ENCODE measurements at places on chromosomes 3 and 15. TPM values are rescaled to one million over a fixed set of nuclear protein-coding genes. Genes with fewer than 3 reads are reported as not detected.

GRCh38 chr3:69879051-69879450 is 120.5 kb upstream of the SAMMSON start:
- no peak for DNase-seq

GRCh38 chr15:59818336-59818735 is 129.2 kb upstream of the BNIP2 start:
- no peak for DNase-seq

SLC22A14 gene
- total RNA-seq, result 0.17 TPM

GRCh38 chr15:60672400-60672799 is 193.5 kb upstream of the ICE2 start:
- DNase-seq, result no peak

DAPK2 gene
- 6.5 TPM for total RNA-seq

LINGO1 gene
- not detected for total RNA-seq

GP9 gene
- total RNA-seq, result not detected

DNA sequence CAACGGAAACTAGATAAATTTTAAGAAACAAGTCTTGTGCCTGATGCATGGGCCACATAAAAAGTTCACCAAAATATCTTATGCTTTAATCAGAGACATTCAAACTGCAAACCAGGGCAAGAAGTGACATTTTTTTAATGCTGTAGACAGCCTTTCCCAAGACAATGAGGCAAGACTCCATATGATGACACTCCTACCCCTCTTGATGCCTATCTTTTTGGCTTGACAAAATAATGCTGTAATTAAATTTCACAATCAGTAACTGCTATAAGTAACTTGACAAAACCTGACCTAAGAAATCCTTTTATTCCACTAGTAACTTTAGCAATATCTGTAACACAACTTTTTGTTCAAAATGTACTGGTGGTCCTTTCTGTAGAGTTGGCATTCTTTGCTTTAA is 48.7 kb downstream of the ECT2 start:
- no peak for DNase-seq

ANKDD1A gene
- 5.8 TPM for total RNA-seq

- DNase-seq, result no peak
Measured at GRCh38 chr3:13839726-13840340, 40.0 kb downstream of the WNT7A start.

DNA sequence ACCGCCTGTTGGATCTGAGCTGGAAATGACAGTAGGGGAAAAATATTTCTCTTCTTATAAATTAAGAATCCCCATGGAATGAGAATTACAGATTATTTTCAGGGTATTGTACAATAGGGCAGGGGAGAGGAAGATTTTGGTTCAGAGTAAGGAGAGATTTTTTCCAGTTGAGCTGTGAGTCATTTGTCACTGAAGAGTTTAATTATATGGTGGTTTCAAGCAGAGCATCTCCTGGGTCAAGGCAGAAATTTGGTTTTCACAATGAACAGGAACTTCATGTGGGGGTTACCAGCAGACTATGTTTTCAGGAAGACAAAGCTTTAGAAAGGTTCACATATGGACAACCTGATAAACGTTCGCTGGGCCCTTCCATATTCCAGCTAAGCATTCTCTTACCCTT is 182.8 kb upstream of the NR2E3 start:
- no peak for DNase-seq

DNA sequence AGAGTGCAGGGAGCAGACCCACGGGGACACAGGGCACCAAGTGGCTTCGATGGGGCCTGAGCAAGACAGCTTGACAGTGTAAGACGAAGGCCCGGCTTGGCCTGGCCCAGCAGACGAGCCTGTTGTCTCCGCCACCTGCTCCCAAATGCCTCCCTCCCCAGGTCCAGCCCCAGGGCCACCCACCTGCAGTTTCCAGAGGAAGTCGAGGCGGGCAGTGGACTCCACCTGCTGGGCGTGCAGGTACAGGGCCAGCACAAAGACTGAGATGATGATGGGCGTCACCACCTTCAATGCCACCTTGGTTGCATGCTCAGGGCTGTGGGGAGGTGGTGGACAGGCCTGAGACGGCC is 94.1 kb downstream of the SEC22A start:
- no peak for DNase-seq

GRCh38 chr3:3110299-3110630 is at the start of gene IL5RA:
Gene IL5RA, minus strand, starts transcription at chr3:3110374. Its CDS starts 5,390 bp downstream, at chr3:3104984.
- DNase-seq, result no peak

DNA sequence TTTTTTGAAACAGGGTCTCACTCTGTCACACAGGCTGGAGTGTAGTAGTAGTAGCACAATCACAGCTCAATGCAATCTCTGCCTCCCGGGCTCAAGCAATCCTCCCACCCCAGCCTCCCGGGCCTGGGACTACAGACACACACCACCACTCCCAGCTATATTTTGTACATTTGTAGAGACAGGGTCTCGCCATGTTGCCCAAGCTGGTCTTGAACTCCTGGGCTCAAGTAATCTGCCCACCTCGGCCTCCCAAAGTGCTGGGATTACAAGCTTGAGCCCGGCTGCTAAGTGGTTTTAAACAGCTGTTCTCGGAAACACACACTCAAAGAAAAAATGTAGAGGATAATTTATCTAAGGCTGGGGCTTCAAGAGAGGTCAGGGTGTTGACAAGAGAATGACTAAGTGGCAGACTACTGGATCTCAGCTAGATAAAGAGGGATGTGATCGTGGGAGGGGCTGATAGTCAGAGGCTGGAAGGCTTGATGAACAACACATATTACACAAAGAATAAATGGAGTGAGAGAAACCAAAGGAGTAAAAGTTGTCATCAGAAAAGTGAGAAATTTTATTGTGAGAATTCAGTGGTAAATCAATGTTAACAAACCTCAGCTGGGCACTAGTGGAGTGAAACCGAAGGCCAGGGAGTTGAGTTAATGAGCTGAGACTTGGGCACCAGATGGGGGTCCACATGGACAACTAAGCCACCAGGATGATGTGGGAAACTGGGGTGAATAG is 6.7 kb downstream of the CCR5AS start:
- DNase-seq, result no peak

DNA sequence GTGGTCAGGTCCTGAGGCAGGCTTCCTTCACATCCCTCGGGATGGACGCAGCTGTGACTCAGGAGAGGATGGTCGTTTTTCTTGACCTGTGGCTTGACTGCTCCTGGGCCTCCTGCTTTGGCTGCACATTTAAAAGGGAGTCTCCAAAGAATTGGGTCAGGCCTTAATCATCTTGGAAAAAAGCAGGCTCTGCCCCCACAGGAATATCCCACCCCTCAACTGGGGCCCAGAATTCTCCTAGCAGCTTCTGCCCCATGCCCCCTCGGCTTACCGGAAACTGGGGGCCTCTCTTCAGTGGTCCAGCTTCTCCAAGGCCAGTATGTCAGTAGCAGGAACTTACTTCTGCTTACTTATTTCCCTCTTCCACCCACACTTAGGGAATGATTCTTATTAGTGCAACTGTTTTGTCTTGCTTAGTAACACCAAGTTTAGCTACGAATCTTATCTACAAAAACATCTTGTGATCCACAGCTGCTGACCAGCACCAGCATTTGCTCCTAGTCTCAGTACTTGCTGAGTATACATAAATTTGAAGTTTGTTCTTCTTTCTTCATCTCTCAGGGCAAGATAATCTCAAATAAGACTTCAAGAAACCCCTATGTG is 35.7 kb downstream of the ATG7 start:
- no peak for DNase-seq

DNA sequence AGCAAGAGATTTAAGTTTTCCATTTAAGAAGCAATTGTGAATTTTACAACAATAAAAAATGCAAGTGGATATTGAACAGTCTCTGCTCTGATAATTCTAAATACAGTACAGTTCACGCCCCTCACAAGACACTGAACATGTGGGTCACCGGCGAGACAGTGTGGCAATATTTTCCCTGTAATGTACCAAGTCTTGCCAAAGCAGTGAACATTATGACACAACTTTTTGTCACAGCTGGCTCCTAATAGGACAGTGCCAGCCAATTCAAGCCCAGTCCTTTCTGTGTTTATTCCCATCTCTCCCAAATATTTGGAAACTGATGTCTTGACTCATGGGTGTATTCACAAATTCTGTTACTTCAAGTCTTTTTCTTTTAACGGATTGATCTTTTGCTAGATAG is 62.3 kb downstream of the PPARG start:
- peak; percentile 8 for DNase-seq

DNA sequence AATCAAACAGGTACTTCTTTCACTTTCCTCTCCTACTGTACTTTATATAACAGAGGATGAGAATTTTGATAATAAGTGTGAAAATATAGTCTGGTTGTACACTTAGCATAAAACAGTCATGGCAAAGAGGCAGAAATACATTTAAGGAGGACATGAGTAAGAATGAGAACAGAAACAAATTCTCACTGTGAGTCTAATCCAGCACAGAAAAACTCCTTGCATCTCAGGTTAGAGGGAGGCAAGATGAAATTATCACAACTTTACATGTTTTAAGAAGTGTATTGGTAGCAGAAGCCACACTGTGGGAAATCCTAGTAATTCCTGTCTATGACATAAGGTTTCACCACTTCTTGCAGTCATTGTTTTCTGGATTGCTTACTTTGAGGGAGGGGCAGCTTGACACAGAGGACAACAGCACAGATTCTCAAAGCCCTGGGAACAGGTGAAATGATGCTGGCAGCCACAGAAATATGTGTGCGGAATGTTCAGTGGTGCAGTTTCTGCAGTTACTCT is 733.6 kb upstream of the GBE1 start:
- DNase-seq, result no peak

GRCh38 chr3:196050597-196050996 is 31.3 kb downstream of the TFRC start:
- no peak for DNase-seq

A4GNT gene
- total RNA-seq, result not detected

- DNase-seq, result no peak
Measured at GRCh38 chr3:74080056-74080461, 455.3 kb upstream of the PDZRN3 start.

PLOD2 gene
- total RNA-seq, result 201 TPM

PLA2G4D gene
- total RNA-seq, result not detected

DNA sequence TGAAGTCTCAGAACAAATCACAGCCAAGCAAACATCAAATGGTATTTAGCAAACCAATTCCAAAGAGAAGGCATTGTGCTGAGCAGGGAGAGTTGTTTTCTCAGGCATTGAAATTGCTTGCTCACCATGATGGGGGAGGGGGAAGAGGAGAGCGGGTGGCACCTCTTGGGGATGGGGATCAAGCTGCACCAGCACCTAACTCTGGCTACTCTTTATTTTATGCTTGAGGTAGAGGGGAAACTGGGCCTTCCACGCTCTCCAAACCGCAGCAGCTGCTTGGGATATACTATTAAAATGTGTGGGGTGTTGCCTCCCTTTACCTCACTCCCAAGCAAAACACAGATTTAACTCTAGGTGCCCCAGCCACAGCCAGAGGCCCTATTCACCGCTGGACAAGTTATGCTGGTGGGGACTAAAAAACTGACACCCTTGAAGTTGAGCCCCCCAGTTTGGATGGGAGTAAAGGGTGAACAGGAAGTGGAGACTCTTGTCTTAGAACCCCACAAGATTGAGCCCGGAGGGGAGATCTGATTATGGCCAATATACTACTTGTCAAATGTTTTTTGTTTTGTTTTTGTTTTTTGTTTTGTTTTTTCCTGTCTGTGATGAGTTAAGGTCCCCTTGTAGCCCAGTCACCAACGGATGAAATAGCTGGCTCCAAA is 5.0 kb upstream of the FOXB1 start:
- DNase-seq, result no peak

GRCh38 chr3:173838644-173839043 is 441.1 kb downstream of the NLGN1 start:
- DNase-seq, result no peak

- DNase-seq, result peak; percentile 53
Measured at GRCh38 chr3:196207833-196208607, 3.2 kb downstream of the ZDHHC19 start.

GNAT1 gene
- total RNA-seq, result not detected

GRCh38 chr3:8712045-8712907 is 21.3 kb upstream of the CAV3 start:
- no peak for DNase-seq

- DNase-seq, result no peak
Measured at GRCh38 chr15:79161837-79162508, 71.4 kb upstream of the RASGRF1 start.

DNA sequence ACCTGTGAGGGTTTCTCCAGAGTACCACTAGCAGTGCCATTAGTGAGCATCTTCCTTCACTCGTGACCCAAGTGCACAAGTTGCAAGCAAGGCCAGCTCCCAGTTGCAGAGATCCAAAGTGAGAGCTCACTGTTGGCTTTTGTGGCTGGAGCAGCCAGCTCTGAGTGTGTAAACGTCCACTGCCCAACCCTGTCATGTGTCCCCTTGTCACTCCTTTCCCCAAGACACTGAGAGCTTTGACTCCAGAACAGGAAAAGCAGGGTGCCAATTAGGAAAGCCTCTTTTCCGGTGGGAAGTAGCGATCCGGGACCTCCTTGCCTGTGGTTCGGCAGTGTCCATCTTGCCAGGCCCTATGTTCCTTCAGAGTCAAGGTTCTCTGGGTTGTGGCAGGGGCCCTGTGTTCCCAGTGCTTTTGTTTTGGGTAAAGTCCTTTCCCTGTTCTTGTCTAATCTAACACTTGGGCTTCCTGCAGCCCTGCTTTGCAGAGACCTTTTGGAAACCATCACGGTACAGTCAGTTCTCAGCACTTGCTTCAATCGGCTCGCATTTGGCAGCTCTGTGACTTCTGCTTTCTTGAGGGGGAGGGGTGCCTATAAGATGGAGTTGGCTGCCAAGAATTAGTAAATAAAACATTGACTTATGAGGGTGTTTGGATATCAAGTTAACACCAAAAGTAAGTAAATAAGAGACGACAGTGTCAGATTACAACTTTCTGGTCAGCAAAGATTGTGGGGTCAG is 90.5 kb downstream of the DNASE1L3 start:
- DNase-seq, result peak; percentile 39

DNA sequence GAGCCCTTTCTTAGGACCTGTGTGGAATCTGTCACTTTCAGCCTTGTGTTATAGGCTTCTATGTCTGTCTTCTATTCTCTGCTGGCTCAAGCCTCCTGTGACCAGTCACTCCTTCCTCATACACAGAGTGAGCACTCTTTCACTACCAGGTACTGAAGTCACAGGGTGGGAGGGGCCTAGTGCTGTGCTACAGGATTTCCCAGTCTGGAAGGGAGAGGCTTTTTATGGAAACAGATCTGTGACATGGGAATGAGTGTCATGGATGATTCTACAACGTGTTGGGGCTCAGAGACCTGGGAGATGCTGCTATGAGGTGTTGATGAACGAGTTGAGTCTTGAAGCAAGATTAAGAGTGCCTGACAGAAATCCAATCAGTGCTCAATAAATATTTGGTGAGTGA is 100.5 kb downstream of the PDCD6IP start:
- DNase-seq, result no peak

ATP13A5 gene
- not detected for total RNA-seq

DNA sequence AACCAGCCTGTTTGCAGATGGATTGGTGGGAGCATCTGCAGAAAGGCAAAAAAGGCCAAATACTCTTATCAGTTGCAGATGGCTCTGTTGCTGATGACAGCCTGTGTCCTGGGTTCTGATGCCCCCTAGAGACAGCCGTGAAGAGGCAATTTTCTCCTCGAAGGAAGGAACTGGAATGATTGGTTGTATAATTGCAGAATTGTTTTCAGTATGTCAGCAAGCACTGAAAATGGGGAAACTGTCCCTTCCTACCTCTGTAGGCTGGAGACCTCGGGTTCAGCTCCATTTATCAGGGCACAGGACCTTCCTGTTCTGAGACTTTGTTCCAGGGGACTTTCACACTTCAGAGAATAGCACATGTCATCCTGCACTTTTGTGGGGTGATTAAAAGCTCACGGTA is 103.0 kb downstream of the PGPEP1L start:
- peak; percentile 72 for DNase-seq

GRCh38 chr3:160883373-160883772 is 127.3 kb downstream of the PPM1L start:
- DNase-seq, result no peak

GRCh38 chr3:197475514-197475913 is 80.3 kb downstream of the BDH1 start:
- no peak for DNase-seq
